Stimulated activated CD8-positive, alpha-beta memory T cell treated with anti-CD3 and anti-CD28 coated beads, Interleukin-7, amount 100 ng/mL, for 4 hours (primary cell): ENCODE measurements at places on chromosomes 3 and 15.

- DNase-seq: no peak
These were observed 777.3 kb downstream of the PDCD6IP start for GRCh38 chr3:34575776-34576175.

DNA sequence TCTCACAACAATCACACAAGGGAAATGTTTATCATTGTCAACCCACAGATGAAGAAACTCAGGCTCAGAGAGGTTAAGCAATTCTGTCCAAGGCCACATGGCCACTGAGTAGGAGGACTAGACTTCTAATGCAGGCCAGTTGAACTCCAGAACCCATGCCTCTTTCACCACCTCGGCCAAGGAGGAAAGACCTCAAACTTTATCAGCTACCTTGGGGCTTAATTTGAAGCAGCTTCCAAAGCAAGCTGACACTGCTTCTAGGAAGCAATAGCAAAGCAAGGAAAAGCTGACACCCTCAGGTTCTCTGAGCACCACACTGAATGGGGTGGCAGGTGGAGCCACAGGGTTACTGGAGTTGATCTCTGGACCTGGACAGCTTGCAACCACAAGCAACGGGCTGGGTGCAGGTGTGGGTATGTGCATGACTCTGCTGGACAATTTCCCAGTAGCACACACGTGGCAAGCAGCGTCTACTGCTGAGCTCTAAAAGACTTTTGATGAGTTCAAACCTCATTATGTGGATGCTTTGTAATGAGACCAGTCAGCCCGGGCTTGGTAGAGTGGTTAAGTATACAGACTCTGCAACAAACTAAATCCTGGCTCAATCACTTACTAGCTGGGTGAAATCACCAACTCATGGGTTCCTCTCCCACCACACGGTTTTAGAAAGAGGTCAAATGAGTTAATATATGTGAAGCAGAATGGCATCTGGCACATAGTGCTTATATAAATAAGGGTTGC, 23.1 kb downstream of the CCNL1 start:
- DNase-seq: no peak

DNA sequence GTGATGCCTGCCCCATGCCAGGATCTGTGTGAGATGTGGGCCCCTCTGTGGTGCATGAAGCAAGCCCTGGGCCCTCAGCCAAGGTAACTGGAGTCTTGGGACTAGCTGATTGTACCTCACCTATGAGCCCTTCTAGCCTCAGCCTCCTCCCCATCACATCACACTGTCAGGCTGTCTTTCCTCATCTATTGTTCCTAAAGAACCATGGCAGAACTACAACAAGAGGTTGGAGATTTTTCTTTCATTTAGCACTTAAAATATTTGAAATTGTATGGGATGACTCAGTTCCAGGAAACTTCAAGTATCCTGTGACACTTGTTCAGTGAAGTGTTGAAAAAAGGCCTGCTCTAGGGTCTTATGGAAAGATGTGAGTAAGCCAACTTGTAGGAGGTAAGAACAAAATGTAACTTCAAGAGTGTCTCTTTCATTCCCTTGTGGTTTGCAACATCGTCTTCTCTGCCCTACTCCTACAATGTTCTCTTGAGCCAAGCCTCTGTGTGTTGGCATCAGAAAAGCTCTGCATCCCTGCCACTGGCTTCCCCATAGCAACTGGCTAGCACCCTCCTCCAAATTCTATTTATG, 58.7 kb upstream of the TIPARP start:
- DNase-seq: no peak

DNA sequence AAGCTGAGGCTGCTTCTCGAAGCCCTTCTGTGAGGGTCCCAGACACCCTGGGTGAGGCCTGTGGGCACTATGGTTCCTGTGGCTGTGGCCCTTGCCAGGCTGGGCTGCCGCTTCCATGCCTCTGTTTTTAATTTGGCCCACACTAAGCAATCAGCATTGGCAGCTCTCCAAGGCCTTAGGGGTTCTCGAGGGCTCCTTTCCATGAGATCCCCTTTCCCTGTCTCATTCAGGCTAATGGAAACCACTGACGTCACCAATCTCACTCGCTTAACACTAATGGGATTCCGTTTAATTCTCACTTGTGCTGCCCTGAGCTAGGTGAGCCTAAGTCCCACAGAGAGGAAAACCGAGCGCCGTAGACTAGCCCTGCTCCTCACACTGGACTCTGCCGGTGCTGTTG, 60.2 kb upstream of the RAB6B start:
- no peak for DNase-seq

DNA sequence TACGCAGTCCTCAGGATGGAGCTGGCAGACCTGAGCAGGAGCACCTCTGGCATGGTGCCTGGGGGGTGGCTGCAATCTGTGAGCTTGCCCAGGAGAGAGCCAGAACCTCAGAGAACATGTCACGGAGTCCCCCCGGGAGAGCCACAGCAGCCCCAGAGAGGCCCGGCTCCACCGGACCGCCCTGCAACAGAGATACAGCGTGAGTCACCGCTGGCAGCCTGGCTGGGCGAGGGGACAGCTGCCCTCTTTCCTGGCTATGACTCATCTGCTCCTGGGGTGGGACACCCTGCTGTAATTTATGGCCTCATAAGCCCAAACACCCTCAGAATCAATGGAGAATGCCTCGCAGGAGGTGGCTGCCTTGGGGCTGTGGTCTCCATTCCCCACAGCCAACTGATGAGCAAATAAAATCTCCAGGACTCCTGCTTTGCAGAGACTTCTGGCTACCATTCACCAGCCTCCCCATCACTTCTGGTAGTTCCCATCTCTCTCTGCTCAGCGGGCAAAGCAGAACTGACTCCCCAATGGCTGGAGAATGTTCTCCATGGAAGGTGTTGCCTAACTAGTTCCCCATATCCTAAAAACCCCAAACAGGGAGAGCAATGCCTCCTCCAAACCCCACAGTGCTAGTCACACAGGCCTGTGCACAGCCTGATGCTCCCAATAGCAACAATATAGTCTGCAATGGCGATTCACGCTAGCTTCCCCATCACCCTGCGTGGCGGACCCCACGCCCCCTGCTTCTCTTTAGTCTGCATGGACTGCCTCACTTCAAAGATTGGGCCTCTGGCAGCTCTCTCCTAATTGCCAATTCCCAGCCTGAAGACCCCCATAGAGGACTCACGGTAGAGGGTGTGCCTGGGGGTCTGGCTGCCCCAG, 21.6 kb downstream of the ACSBG1 start:
- DNase-seq: no peak
